ENCODE measurements at places on chromosomes 3 and 15. TPM values are rescaled to one million over a fixed set of nuclear protein-coding genes. Genes with fewer than 3 reads are reported as not detected.

- H3K4me3 ChIP-seq, result no peak overlapping the region
- no peaks in the 10 kb centered on the region for H3K36me3 ChIP-seq
- no peaks in the 10 kb centered on the region for H3K27me3 ChIP-seq
- DNase-seq, result no peak
- H3K4me1 ChIP-seq, result peaks cover 31% of the 10 kb centered on the region
- H3K27ac ChIP-seq, result peak overlapping the region; percentile 58
These were observed 70.7 kb downstream of the SSR3 start for GRCh38 chr3:156483961-156484787.

DNA sequence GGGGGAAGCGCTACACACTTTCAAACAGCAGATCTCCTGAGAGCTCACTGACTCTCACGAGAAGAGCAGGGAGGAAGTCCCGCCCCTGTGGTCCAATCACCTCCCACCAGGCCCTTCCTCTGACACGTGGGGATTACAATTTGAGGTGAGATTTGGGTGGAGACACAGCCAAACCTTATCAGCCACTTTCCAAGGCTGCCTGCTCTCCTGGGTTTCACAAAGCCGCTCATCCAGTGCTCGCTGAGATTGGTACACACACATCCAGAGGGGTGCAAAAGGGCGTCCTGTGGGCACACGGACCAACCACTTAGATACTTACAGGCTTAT lies 23.1 kb downstream of the XXYLT1 start:
- no peaks in the 10 kb centered on the region for H3K27me3 ChIP-seq
- no peaks in the 10 kb centered on the region for H3K36me3 ChIP-seq
- H3K4me1 ChIP-seq, result peaks cover 6% of the 10 kb centered on the region
- H3K27ac ChIP-seq, result no peak overlapping the region
- no peak overlapping the region for H3K4me3 ChIP-seq

- peak within 1 kb of the TSS; percentile 64 for H3K27ac ChIP-seq
- H3K4me1 ChIP-seq, result peaks cover 12% of the 10 kb centered on the region
- peak within 1 kb of the TSS; percentile 21 for H3K4me3 ChIP-seq
- peak; percentile 73 for DNase-seq
These were observed at the start of gene ACTC1 for GRCh38 chr15:34795267-34796081. TSS of gene ACTC1 (minus strand) at chr15:34795549. CDS start at chr15:34794808, 741 bp downstream.

GRCh38 chr3:1191026-1191425 lies 98.2 kb downstream of the CNTN6 start:
- H3K27me3 ChIP-seq, result no peaks in the 10 kb centered on the region
- no peak overlapping the region for H3K27ac ChIP-seq
- H3K4me1 ChIP-seq, result no peaks in the 10 kb centered on the region
- H3K36me3 ChIP-seq, result no peaks in the 10 kb centered on the region
- no peak for DNase-seq

GRCh38 chr3:159077860-159078259 lies 276.0 kb downstream of the MFSD1 start:
- H3K27ac ChIP-seq, result no peak overlapping the region
- DNase-seq, result no peak
- no peaks in the 10 kb centered on the region for H3K4me1 ChIP-seq
- H3K4me3 ChIP-seq, result no peak overlapping the region
- no peaks in the 10 kb centered on the region for H3K27me3 ChIP-seq

DNA sequence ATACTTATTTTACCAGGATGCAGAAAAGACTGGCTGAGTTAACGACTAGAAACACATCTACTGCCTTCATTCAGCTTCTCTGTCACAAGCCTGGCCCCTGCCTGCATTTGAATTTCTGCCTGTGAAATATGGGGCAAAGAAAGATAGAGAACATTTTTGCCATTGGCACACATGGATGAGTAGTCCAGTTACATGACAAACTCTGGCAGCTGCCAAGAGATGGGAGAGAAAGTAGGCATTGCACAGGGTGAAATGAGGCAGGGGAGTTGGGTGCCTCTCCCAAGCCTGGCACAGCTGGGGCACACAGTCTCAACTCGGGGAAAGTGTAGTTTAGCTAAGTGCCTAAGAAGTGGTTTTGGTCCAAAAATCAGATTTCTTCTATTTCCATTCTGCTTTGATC lies 24.0 kb downstream of the ANXA2 start:
- H3K27me3 ChIP-seq, result no peaks in the 10 kb centered on the region
- DNase-seq, result no peak
- H3K4me1 ChIP-seq, result peaks cover 95% of the 10 kb centered on the region
- peaks cover 40% of the 10 kb centered on the region for H3K36me3 ChIP-seq
- H3K27ac ChIP-seq, result peak overlapping the region; percentile 81

DNA sequence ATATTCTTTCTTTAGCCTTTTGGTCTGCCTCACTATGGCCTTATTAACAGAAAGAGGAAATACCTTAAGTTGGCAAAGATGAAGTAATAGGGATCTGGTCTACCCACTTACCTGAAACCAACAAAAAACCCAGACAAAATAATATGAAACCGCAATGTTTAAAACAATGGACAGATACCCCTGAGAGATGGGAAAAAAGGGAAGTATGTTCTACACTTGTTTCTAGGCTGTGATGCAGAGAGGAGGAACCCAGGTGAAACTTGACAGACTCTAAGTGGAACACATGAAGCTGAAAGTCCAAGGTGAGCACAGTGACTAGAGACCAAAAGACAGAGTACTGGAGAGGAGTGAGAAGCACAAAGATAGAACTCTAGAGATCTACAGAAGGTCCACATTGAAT lies 78.4 kb downstream of the NR2E3 start:
- no peak overlapping the region for H3K27ac ChIP-seq
- H3K36me3 ChIP-seq, result peaks cover 33% of the 10 kb centered on the region
- H3K4me1 ChIP-seq, result no peaks in the 10 kb centered on the region
- H3K27me3 ChIP-seq, result no peaks in the 10 kb centered on the region

DNA sequence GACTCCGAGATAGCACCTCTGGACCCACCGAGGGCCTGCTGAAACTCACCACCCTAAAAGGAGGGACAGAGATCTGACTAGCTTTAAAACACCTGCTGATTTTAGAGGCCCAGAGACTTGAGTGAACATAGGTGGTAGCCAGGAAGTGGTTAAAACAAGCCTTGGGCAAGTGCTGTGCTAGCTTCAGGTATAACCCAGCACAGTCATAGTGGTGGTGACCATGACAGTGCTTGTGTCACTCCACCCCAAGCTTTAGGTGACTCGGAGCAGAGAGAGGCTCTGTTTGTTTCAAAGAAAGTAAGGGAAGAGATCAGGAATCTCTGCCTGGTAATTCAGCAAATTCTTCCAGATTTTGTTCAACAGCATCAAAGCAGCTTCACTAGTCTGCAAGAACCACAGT lies 641.1 kb upstream of the BCHE start:
- H3K4me1 ChIP-seq, result no peaks in the 10 kb centered on the region
- H3K36me3 ChIP-seq, result no peaks in the 10 kb centered on the region

DNA sequence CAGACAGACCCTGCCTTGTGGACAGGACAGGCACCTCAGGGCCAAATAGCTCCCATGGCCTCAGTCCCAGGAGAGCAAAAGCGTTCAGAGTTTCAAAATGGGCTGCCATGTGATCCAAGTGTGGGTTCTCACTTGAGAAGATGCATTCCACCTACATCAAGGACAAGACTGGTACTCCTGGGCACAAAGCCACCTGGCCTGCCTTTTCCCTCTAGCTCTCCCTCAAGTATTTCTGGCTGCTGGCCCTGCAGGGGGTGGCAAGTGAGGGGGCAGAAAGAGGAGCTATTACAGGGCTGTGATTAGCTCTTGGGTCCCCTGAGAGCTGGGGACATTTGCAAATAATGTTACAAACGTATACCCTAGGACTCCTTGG lies 6.5 kb upstream of the COL7A1 start:
- no peaks in the 10 kb centered on the region for H3K27me3 ChIP-seq
- peaks cover 83% of the 10 kb centered on the region for H3K36me3 ChIP-seq
- H3K27ac ChIP-seq, result no peak overlapping the region
- no peak overlapping the region for H3K4me3 ChIP-seq
- no peak for DNase-seq
- peaks cover 15% of the 10 kb centered on the region for H3K4me1 ChIP-seq

DNA sequence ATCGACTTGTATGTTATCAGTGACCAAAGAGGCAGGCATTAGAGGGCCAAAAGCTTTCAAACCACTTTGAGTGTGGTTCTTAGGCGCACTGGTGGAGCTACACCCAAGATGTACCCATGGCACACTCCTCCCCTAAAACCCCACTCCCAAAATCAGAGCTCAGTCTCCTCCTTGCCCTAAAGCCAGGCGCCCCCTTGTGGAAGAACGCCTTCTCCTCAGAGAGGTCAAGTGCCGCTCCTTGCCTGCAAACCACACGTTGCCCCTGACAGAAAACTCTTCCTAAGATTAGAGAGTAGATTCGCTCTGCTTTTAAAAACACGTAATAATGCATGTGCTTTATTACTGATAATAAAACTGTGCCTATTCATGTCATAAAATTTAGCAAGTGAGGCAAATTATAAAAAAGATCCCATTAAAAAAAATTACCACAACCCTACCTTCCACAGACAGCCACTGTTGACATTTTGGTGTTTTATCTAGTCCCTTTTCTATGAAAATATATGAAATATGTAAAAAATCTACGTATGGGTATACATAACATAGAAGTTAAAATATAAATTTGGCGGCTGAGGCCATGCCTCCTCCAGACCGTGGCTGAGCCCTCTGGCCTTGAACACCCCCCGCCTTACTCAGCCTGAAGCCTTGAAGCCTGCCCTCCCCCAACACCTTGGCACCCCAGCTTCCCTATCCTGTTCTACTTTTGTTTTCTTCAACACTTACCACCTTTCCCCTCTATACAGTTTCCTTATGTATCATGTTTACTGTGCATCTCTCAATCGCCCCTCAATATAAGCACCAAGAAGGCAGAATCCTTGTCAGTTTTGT lies 33.5 kb downstream of the BCL2L10 start:
- H3K4me3 ChIP-seq, result no peak overlapping the region
- no peak overlapping the region for H3K27ac ChIP-seq
- peaks cover 8% of the 10 kb centered on the region for H3K4me1 ChIP-seq
- H3K27me3 ChIP-seq, result no peaks in the 10 kb centered on the region
- DNase-seq, result peak; percentile 86

GRCh38 chr3:20324664-20325478 lies 138.9 kb upstream of the SGO1 start:
- no peaks in the 10 kb centered on the region for H3K27me3 ChIP-seq
- H3K4me1 ChIP-seq, result peaks cover 4% of the 10 kb centered on the region
- no peak overlapping the region for H3K4me3 ChIP-seq
- H3K36me3 ChIP-seq, result no peaks in the 10 kb centered on the region
- no peak for DNase-seq

- no peak overlapping the region for H3K27ac ChIP-seq
- H3K4me1 ChIP-seq, result peaks cover 1% of the 10 kb centered on the region
- no peak for DNase-seq
- no peaks in the 10 kb centered on the region for H3K36me3 ChIP-seq
- no peak overlapping the region for H3K4me3 ChIP-seq
- no peaks in the 10 kb centered on the region for H3K27me3 ChIP-seq
These were observed 44.9 kb downstream of the CHDH start for GRCh38 chr3:53801319-53801718.

GRCh38 chr3:9153904-9154619 lies 95.4 kb downstream of the SRGAP3 start:
- H3K36me3 ChIP-seq, result no peaks in the 10 kb centered on the region
- H3K4me3 ChIP-seq, result no peak overlapping the region
- no peak overlapping the region for H3K27ac ChIP-seq
- DNase-seq, result peak; percentile 66
- H3K4me1 ChIP-seq, result no peaks in the 10 kb centered on the region

DNA sequence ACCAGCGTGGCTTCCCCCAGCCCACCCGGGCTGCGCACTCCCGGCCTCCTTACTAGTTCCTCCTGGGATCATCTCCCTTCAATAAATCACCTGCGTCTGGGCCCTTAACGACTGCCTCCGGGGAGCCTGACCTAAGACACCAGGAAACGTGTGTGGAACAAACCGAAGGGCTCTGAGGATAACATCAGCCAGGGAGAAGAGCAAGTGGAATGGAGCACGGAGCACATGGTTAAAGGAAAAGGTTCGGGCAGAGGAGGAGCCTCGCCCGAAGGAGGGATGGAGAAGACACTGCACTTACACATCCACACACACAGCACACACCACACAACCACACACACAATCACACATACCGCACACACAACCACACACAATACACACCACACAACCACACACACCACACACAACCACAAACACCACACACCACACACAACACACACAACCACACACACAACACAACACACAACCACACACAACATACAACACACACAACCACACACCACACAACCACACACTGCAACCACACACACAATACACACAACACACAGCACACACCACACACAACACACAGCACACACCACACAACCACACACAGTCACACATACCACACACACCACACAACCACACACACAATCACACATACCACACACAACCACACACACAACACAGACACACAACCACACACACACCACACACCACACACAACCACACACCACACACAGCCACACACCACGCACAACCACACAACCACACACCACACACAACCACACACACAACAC lies 24.7 kb downstream of the CPN2 start:
- no peak for DNase-seq
- H3K27ac ChIP-seq, result no peak overlapping the region
- H3K36me3 ChIP-seq, result no peaks in the 10 kb centered on the region
- H3K27me3 ChIP-seq, result no peaks in the 10 kb centered on the region
- no peak overlapping the region for H3K4me3 ChIP-seq

GRCh38 chr15:73950831-73951561 lies 24.7 kb downstream of the LOXL1 start:
- no peaks in the 10 kb centered on the region for H3K27me3 ChIP-seq
- no peak overlapping the region for H3K4me3 ChIP-seq
- peaks cover 10% of the 10 kb centered on the region for H3K36me3 ChIP-seq
- H3K27ac ChIP-seq, result peak overlapping the region; percentile 94

APOD gene
- total RNA-seq, result 153 TPM

SLC28A2 gene
- total RNA-seq, result 1.8 TPM

AHSG gene
- not detected for total RNA-seq

TJP1 gene
- total RNA-seq, result 107 TPM

IL16 gene
- total RNA-seq, result 13.3 TPM

KBTBD8 gene
- total RNA-seq, result 0.72 TPM

ATP2B2 gene
- total RNA-seq, result not detected

TPRA1 gene
- total RNA-seq, result 40.4 TPM

SNRPA1 gene
- 63.2 TPM for total RNA-seq
